A549 treated with Mapracorat at 1 μM for 4 hours (cell line): ENCODE measurements at places on chromosomes 16 and 17. TPM values are rescaled to one million over a fixed set of nuclear protein-coding genes. Genes with fewer than 3 reads are reported as not detected.

The AXIN1 gene
- 24.5 to 34.7 TPM (median 31.7 TPM) in 5 replicates for total RNA-seq

The GAS7 gene
- 0.25 to 0.57 TPM (median 0.38 TPM) in 5 replicates for total RNA-seq

The ZG16 gene
- total RNA-seq: not detected in 5 replicates

The FNDC8 gene
- 0.10 to 0.28 TPM (median 0.10 TPM) in 3 of 5 replicates, not detected in the others for total RNA-seq

The MYH1 gene
- total RNA-seq: not detected in 5 replicates

The HOXB4 gene
- 0.06 to 0.21 TPM (median 0.14 TPM) in 5 replicates for total RNA-seq

The KRTAP2-2 gene
- not detected in 5 replicates for total RNA-seq

The TOP2A gene
- total RNA-seq: 192 to 232 TPM (median 208 TPM) in 5 replicates

The SHISA9 gene
- 0.02 to 0.12 TPM (median 0.05 TPM) in 5 replicates for total RNA-seq

The TBC1D26 gene
- not detected in 5 replicates for total RNA-seq
